ENCODE measurements at places on chromosomes 2 and 18.

DNA sequence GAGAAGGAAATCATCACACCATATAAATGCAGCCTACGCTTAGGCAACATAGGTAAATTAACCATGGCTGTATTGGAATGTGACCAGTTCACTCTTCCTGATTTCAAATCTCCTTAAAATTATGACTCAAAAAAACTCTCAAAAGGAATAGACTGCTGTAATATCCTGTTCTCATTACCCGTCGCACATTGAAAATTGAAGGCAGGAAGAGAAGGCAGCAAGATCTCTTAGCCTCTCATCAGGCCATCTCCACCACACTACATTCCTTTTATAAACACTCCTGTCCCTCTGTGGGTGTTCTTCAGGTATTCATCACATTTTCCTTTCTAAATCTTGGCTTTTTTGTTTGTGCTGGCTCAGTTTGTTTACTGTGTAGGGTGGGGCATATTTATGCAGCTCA is 83.2 kb downstream of the PPP1R1C start:
- no peak for DNase-seq

DNA sequence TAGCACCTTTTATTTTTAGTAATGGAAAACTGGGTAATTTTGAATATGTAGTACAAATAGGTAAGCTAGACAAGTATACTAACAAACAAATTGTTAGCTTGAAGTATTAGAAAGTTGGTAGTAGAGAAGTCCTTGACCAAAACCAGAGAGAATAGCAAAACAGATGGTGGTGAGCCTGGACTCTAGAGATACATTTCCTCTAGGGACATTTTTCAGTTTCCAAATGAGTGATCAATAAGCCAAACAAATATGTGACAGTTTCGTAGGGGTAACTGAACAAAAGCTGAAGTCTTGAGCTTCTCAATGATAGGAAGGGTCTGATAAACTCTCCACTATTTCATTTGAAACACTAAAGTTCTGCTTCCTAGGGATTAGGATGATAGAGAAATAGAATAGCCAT is 692.0 kb upstream of the FAM98A start:
- DNase-seq = no peak

DNA sequence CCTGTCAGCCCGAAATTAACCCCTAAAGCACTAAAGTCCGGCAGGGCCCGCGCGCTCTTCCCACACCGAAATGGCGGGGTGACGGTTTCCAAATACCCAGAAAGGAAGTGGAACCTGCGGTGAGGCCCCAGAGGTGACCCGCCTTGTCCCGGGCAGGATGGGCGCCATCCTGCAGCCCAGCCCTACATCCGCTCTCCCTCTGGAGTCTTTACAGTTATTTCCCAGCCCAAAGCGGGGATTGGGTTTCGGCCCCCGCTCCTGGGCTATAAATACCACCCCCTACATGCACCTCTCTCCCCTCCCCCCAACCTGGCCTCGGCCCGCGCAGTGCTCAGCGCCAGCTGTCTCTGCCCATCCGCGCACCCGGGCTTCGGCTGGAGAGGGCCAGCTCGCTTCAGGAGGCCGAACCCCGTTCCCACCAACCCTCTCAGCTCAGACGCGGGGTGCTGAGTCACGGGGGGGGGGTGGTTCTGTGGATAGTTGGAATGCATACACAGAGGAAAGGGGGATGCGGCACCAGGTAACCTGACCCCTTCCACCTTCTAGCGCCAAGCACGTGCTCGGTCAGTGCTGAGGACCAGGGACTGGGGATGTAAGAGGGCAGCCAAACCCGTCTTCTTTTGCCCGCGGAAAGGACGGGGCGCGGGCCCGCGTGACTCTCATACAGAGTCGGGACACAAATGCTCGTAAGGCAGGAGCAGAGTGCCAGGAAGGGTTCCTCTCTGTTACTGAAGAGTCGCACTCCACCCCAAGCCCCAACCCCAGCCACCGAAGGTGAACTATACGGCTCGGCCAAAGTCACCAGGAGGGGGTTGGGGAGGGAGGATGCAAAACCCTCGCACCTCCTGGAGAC is at the start of gene TUBA4B:
TSS of gene TUBA4B (plus strand) at position 344 of the 853 bp plus-strand sequence. CDS start at position 509, 165 bp downstream.
- DNase-seq = no peak

GRCh38 chr2:76563730-76564129 is 853.0 kb upstream of the GCFC2 start:
- DNase-seq = no peak

- DNase-seq = no peak
Observed at GRCh38 chr2:218505754-218506371, 62.3 kb downstream of the USP37 start.

DNA sequence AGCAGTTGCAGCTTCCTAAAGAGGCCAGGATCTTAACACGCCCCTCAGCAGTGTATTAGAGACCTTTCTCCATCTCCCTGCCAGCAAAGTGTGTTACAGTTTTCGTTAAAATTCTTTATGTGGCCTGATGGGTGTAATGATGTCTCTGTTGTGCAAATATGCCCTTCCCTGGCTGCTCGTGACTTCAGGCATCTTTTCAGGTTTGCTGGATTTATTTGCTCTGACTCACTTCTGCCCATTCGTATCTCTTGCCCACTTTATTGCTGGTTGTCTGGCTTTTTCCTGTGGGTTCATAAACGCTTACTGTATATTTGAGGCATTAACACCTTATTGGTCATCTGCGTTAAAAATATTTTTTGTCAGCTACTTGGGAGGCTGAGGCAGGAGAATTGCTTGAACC is 134.5 kb downstream of the ASB1 start:
- DNase-seq = no peak

DNA sequence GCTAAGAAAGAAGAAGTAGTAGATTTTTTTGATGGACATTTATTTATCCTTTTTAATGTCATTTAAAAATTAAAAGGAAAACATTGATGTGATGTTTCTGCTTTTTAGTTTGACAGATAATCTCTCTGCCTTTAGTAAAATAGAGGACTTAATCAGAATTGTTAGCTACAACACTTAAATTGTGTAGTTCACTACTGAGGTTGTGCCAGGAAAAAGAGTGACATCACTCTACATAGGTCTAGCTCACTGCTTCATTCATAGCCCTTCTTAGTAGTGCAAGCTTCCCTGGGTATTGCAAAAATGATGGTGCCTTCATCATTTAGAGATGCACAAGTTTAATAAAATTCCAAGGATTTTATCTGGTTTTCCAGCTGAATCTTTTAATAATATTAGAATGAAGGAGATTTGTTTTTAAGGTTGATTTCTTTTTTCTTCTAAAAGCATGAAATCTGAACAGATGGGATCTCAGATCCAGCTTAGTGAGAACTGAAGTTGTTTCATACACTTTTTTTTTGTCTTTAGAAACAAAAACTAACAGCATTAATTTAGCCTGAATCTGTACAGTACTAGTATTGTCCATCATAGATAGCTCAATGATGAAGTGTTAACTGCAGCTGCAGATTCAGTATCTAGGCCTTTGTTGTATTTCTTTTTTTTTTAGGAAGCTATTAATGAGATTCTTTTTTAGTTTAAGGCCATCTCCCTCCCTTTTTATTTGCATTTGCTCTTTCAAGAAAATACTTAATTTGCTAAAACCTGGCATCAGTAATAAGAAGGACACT is 20.6 kb upstream of the TMEFF2 start:
- no peak for DNase-seq

Measured in activated T-helper 1 cell treated with anti-CD3 and anti-CD28 coated beads, Interleukin-2, amount 50 U/mL, for 16 hours (primary cell).